Stimulated activated CD4-positive, alpha-beta T cell treated with anti-CD3 and anti-CD28 coated beads, Interleukin-15, amount 100 ng/mL, for 1 hour (primary cell): ENCODE measurements at places on chromosomes 3 and 15.

DNA sequence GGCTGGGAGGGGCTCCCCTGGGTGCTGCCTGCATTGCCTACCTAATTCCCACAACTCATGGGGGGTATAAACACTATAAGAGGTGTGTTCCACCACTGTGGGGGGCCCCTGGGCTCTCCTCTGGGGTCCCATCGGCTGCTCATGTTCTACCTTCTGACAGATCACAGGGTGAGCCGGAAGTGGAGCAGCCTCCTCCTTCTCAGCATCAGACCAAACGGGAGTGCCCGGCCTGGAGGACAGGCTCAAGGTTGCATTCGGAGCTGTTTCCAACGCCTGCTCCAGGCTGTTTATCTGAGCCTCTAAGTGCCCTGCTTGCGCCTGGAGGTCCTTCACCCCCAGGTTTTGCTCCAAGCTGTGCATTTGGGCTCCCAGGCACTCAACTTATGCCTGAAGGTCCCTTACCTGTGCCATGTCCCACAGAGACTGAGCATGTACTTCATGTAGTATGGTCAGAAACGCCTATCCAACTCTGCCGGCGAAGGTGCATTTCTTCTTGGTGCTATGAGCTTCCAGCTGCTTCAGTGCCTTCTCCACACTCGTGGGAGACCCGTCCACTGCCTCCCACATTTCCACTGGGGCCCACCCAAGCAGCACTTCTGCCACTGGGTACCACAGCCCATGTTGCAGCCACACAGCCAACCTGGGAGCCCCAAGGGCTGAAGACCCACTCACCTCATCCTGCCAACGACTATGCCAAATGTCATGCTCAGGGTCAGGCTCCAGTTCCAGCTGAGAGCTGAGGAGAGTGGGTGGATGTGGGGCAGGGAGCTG is 232.1 kb downstream of the IGSF11 start:
- no peak for DNase-seq

GRCh38 chr3:72317491-72317890 is 530.8 kb downstream of the SHQ1 start:
- no peak for DNase-seq

GRCh38 chr3:196889844-196890708 is 22.4 kb downstream of the SENP5 start:
- no peak for DNase-seq

GRCh38 chr3:181362378-181362777 is 349.3 kb upstream of the SOX2 start:
- no peak for DNase-seq

DNA sequence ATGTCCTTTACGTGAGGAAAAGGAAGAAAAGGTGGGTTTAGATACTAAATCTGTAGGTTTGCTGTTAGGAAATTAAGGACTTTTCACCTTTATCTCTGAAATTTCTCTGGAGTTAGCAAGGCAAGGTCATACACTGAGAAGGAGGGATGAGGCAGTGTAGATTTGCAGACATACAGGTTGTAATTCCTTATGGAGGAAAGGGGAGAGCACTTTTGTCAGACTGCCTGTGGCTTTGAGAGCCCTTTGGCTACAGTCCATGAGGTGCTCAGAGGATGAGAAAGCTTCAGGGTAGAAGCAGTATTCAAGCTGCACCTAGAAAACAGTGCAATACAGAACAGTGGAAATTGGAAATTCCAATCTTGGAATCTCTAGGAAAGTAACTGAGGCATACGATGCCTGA is 8.3 kb downstream of the RPL14 start:
- no peak for DNase-seq

DNA sequence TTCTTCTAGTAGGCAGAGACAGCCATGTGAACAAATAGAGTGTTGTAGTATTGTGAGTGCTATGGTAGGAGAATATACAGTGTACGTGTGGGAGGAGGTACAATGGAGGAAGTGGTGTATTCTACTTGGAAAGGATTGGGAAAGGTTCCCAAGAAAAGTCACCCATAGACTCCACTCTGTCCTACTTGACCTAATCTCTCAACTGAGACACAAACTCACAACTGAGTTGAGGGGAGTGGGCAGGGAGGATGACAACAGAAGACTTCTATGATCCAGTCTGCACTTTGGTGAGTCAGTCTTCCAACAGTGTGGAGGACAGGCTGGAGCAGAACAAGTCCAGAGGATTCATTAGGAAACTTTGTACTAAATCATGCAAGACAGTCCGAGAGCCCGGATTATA is 28.8 kb upstream of the AQP9 start:
- no peak for DNase-seq

- no peak for DNase-seq
These were observed 225.6 kb upstream of the TBC1D5 start for GRCh38 chr3:17967953-17968607.

GRCh38 chr3:23668430-23668904 is 137.3 kb upstream of the UBE2E1 start:
- DNase-seq = no peak

DNA sequence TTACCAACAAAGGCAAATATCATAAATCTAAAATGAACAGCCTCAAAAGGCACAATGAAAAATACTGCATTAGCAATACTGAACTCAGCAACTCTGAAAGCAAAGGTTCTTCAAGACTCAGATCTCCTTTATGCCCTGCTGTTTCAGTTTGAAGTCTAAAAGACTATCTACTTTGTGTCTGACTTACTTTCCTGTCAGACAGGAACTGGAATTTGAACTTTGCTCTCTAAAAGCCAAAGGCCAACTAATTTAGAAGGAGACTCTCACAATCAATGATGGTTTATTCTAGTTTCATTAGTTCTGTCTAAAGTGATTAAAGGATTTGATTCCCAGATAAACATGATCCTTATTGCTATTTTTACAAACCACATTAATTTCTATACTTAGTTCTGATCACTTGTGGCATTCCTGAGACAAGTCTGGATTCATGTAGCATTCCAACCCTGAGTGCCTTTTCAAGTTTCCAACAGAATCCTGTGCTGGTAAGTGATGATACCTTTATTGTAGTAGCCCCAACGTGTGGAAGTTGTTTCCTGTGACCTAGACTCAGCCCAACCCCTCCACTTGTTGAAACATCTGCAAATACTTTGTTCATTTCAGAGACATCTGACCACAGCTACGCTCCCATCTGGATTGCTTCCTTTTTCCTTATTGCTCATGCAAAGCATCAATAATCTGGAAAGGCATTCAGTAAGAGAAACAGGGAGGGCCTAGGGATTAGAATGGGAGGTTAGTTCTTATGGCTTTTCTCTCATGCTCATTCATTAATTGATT is 14.9 kb upstream of the LEKR1 start:
- DNase-seq = no peak

- no peak for DNase-seq
These were observed 564.4 kb downstream of the TBL1XR1 start for GRCh38 chr3:176632925-176633324.

GRCh38 chr3:35224565-35225295 is 414.6 kb upstream of the ARPP21 start:
- no peak for DNase-seq

DNA sequence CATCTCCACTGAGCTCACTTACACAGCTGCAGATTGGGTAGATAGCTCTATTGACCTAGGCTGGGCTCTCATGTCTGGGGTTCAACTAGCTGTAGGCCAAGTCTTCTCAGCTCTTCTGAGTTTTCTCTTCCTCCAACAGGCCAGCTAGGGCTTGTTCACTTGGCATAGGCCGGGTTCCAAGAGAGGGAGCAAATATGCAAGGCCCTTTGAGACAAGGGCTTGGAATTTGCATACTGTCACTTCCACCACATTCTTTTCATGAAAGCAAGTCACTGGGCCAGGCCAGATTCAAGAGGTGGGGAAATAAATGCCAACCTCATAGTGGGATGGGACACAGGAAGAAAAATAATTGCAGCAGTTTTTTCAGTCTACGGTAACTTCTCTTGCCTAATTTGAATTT is 25.2 kb downstream of the PIGB start:
- DNase-seq = no peak

GRCh38 chr3:25472731-25473130 is 44.7 kb downstream of the RARB start:
- DNase-seq = no peak

DNA sequence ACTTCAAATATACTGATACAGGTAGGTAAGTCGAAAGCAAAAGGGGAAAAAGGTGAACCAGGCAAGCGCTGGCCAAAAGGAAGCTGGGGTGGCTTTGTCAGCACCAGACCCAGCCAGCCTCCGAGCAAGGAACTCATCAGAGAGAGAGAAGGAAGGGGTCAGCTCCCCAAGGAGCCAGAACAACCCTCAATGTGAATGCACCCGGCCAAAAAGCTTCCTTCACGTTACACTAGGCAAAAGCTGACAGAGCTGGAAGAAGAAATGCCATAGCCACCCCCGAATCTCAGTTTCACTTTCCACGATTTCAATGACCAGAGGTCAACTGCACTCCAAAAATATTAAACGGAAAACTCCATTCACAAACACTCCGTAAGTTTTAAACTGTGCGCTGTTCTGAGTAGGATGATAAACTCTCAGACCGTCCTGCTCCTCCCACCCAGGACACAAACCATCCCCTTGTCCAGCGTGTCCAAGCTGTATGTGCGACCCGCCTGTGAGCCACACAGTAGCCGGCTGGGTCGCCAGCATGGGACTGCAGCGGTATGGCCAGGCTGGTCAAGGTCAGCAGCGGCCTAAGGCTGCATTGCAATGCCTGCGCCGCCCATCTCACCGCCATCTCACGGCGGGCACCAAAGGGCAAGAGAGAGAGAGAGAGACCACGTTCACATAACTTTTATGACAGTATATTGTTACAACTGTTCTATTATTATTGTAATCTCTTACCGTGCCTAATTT is 29.7 kb downstream of the CYFIP1 start:
- DNase-seq = no peak

DNA sequence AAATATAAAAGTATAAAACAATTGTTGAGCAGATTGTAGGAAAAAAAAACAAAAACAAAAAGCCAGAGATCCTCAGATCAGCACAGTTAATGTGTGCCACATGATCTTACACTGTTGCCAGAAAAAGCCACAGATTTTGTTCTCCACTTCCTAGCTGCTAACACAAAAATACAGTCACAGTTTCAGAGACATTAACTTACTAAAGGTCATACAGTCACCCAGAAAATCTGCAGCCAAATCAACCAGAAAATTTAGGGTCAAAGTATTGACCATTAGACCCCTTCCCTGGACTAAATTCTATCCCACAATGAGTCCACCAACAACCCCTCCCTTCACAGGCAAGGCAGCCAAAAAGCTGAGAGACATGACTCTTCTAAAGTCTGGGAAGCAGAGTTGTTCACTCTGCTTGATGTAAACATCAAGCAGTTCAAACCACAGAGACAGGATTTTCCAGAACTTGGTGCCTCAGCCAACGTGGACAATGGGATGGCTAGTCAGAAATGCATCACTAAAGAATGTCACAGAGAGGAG is 59.1 kb downstream of the SST start:
- DNase-seq = no peak

DNA sequence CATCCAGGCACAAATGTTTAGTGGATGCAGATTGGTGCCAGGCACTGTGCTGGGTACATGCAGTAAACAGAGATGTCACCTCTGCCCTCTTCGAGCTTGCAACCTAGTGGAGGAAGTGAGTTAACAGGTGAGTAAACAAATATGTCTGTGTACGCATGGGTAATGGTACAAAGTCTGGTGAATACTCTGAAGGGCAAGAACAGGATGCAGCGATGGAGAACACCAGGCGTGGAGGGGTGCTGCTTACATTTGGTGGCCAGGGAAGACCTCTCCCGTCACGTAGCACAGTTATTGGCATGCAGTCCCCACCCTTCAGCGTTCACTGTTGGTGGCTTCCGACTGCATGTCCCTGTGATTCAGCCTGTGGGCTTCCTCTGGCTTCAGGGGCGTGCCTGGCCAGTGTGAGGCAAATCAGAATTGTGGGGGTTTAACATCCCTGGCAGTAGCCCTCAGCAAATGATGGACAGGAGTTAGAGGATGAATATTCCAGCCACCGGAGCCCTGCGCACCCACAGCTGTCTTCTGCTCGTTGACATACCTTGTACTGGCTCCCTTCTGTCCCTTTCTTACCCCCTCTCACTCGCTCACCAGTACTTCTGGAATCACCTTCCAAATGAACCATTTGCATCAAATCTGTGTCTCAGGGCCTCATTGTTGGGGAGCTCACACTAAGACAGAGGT is 9.1 kb upstream of the HDAC11 start:
- DNase-seq = no peak

DNA sequence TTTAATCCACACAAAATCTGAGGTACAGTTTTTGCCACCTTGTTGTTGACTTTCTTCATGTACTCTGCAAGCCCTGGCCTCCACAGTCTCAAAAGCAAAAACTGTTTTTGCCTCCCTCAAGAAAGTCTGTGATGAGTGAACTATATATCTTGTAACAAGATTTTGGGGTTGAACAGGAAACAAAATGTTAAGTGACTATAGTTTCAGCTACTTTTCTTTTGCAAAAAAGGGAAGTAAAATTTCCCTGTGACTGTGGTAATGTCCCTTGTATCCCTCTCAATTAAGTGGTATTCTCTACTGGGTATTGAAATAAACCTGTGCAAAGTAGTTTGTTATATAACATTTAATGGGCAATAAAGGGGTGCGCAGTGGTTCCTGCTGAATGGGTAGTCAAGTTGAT is 21.3 kb upstream of the SCAANT1 start:
- DNase-seq = no peak

GRCh38 chr3:180409170-180409569 is 192.8 kb upstream of the TTC14 start:
- no peak for DNase-seq

- no peak for DNase-seq
These were observed 31.5 kb upstream of the RPS17 start for GRCh38 chr15:82571722-82572222.

- DNase-seq = no peak
These were observed 897.3 kb downstream of the ROBO1 start for GRCh38 chr3:78870484-78870883.

- DNase-seq = no peak
These were observed 83.5 kb upstream of the BCL6 start for GRCh38 chr3:187828579-187829452.

DNA sequence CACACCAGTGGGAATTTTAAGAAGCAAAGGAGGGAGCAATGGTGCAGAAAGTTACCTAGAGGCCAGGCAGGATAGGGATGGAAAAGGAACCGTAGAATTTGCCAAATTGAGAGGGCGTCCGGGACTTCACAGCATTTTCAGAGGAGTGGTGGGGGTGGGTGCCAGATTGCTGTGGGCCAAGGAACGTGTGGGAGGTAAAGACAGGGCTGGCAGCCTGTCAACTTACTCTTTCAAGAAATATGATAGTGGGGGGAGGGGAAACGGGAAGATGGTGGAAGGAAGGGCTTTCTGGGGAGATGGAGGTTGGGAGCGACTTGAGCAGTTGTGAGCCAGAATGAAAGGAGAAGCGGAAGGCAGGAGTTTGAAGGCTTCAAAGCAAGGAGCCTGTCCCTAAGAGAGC is 1.4 kb upstream of the SLC6A11 start:
- no peak for DNase-seq

- DNase-seq = no peak
These were observed 146.0 kb downstream of the NUP210 start for GRCh38 chr3:13274125-13274524.

- DNase-seq = no peak
These were observed 14.6 kb downstream of the C2CD4B start for GRCh38 chr15:62150445-62150844.

GRCh38 chr3:42102571-42102970 is 11.4 kb downstream of the TRAK1 start:
- DNase-seq = no peak

GRCh38 chr15:68206711-68207151 is 1.6 kb upstream of the CALML4 start:
- DNase-seq = no peak

GRCh38 chr15:77901251-77901881 is 176.1 kb downstream of the TBC1D2B start:
- DNase-seq = no peak

GRCh38 chr3:98761643-98762229 is 1.4 kb upstream of the ST3GAL6 start:
- DNase-seq = no peak
